RWPE1 (cell line): ENCODE measurements at places on chromosomes 5 and 9.

GRCh38 chr9:121646992-121647391 is 4.4 kb upstream of the DAB2IP start:
- no peak for DNase-seq

GRCh38 chr9:110952540-110952859 is 85.8 kb downstream of the LPAR1 start:
- no peak for DNase-seq

DNA sequence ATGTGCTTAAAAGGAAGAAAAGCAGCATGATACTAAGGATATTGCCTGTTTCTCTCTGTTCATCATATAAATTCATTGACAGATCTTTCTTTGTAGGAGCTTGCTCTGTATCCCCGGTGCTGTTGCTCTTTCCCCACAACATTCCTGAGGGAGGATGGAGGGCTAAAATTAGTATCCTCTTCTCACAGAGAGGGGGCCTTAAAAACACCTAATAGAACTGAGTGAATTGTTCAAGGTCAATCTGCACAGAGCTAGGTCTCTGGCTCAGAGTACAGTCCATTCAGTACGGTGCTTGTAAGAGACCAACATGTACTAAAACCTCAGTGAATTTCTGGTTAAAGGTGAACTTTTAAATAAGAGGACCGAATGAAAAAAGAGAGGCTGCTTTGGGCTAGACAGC is 88.7 kb downstream of the PALM2AKAP2 start:
- no peak for DNase-seq

DNA sequence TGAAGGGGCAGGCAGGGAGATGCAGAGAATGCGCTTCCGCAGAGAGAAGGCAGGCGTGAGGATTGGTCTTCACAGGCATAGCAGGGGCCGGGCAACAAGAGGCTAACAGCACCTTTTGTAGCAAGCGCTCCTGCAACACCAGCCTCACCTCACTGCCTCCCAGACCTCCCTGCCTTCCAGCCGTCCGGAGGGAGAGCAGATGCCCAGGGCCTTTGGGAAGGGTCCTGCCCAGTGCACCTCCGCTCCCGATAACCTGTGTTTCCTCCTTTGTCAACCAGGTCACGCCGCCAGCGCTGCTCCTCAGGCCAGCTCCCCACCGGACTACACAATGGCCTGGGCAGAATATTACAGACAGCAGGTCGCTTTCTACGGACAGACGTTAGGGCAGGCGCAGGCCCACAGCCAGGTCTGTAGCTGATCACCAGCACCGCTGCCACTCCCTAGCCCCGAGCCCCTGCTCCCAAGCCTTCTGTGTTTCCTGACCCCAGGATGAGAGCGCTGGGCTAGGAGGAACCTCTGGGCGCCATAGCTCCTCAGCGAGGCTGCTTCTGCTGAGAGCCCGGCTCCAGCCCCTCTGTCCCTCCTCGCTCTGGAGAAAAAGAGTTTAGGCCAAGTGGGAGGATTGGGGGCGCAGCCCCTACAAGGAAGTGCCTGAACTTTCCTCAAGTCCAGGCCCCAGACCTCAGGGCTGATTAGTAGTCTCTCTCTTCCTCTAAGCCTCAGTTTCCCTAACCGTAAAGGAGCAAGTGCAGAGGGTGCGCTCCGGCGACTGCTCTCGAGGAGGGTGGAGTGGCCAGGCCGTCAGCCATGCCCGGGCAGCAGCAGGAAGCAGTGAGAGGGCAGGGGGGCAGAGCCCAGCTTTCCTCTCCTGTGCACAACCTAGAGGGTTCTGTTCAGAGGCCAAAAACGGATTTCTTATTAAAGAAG is 28.4 kb upstream of the PRDM12 start:
- no peak for DNase-seq

- no peak for DNase-seq
Observed at GRCh38 chr5:74499256-74500050, 141.1 kb downstream of the ENC1 start.

- peak; percentile 29 for DNase-seq
Observed at GRCh38 chr5:172771439-172772111, 580 bp upstream of the DUSP1 start.

- no peak for DNase-seq
Observed at GRCh38 chr5:157563373-157563928, 12.1 kb downstream of the ADAM19 start.

- DNase-seq = no peak
Observed at GRCh38 chr9:89441655-89441970, 56.3 kb downstream of the SEMA4D start.

DNA sequence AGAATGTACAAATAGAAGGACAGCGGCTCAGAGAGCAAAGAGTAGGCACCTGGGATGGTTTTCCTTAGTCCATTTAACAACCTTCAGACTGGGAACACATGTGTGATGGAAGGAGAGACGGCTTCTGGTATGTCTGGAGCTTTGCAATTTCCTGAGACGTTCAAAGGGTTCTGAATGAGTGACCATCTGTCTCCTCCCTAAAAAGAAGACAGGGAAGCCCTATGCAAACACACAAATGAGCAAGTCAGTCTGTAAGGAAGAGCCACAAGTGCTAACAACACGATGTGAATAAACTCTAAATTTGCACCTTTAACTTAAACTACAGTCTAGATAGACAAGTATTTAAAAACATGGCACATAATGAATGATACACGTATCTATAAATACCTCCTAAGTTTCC is 391.0 kb downstream of the ICE1 start:
- no peak for DNase-seq

- DNase-seq = no peak
Observed at GRCh38 chr9:83304686-83305085, 233.5 kb downstream of the FRMD3 start.

- peak; percentile 96 for DNase-seq
Observed at GRCh38 chr5:134247428-134248224, 21.8 kb upstream of the PPP2CA start.

GRCh38 chr5:107704681-107705401 is 34.1 kb upstream of the EFNA5 start:
- DNase-seq = no peak

DNA sequence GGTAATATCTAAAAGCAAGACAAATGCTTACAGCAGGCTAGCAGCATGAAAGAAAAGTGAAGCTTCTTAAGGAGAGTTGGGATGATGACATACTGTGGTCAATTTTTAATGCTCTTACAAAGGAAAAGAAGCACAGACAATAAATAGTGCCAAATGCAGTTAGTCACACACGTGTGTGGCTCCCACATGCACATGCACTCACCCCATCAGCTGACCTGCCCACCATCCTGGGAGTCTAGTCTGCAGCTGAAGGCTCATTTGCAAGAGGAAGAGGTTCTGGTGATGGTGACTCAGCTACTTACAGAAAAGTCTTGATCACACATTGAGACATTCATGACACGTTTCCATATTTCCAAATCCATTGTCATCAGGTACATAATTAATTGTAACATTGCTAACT is 129.3 kb downstream of the MRPL36 start:
- no peak for DNase-seq

DNA sequence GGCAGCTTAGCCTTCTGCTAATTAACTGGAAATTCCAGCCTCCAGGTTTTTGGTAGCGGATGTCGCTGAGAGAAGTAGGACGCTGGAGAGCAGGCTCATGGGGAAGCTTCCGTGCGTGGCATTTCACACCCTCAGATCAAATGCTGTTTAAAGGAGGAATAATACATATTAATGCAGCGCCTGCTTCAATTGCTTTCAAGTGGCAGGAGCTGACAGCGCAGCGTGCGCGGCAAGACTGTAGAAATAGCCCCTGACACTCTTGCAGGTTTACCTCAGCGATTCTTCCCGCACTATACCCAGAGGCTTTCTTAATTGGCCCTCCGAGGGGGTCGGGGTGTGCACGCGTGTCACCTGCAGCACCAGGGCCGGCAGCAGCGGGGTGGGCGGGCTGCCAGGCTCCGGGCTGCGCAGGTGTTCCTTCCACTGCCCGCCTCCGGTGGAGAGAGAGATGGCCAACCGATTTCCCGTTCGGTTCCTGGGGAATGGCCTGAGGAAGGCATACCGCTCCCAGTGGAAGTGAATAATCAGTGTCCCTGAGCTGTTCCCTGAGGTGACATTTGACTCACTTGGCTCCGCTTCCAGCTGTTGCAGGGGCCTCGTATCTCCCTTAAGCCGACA is 427.9 kb downstream of the KCTD16 start:
- DNase-seq = no peak

DNA sequence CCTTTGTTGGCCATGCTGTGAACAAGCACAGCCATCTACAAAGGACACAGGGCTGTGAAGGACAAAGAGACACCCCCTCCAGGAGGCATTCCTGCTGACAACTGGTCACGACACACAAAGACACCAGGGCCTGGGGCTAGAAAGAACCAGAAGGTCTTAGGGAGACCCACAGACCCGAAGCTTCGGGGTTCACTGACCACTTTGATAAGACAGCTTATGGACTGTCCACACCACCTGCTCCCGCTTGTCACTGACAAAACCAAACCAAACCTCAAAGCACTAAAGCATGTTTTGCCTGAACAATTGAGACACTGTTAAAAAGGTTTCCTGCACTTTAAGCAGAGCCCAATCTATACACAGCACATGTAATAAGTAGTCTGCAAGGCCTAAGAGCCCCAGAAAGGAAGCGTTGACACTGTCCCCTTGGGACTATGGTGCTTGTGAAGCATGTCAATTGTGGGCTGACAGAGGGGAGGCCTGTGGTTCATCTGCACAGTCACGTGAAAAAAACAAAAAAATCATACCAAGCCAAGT is 185.0 kb downstream of the GAPVD1 start:
- no peak for DNase-seq

GRCh38 chr9:130473009-130473408 is 28.2 kb downstream of the ASS1 start:
- DNase-seq = no peak

DNA sequence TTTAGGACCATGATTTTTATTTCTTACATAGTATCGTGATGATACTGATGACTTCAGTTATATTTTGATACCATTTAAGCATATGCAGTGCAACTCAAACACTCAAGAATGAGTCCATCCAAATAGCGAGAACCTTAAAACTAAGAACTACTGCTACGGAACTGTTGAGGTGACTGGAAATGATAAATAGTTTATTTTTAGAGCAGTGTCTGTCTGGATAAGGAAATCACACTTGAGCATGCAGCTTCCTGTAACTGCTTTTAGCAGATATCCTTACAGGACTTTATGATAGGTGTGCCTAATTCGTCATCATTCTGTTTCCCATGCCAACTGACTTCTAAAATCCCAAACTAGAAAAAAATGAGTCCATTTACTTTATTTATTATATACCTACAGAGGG is 85.5 kb downstream of the ADGRV1 start:
- DNase-seq = no peak

DNA sequence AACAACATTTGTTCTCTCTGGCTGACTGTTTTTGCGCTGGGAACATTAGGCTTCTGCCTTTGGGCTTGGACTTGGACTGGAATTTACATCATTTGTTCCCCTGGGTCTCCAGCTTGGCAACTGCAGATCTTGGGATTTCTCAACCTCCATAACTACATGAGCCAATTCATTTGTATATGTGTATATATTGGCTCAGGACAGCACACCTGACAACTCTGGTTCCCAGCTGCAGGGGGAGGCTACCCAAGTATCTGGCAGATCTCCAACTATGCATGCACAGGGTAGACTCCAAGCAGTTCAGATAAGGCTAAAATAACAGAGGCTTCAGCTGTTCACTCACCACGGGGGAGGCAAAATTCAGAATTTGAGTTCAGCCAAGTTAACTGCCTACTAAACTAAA is 31.6 kb upstream of the F2RL1 start:
- DNase-seq = peak; percentile 53

GRCh38 chr5:131382407-131383395 is 118.8 kb downstream of the CDC42SE2 start:
- DNase-seq = peak; percentile 78

DNA sequence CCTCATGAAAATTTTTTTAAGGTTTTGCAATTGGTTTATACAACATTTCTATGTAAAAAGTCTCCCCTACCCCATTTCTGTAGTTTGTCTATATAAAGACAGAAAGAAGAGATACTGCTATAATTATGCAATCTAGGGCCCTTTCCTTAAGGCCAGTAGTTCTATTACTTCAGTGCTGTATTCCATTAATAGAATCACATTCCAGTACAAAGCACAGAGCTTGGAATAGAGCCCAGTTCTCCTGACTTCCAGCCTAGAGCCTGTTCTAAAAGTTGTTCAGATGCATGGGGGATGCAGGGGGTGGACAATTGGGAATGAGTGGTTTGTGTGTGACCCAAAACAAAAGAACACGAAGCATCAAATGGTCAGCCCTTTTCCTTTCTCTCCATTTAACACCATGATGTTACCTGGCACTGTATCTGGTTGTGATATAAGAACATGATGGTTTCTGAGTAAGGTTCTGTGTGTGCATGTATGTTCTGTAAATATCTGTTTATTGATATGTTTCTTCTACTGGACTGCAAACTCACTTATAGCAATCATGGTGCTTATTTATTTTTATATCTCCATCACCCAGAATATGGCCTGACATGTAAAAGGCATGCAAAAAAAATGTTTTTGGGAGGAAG is 8.2 kb upstream of the GRAMD2B start:
- DNase-seq = no peak

DNA sequence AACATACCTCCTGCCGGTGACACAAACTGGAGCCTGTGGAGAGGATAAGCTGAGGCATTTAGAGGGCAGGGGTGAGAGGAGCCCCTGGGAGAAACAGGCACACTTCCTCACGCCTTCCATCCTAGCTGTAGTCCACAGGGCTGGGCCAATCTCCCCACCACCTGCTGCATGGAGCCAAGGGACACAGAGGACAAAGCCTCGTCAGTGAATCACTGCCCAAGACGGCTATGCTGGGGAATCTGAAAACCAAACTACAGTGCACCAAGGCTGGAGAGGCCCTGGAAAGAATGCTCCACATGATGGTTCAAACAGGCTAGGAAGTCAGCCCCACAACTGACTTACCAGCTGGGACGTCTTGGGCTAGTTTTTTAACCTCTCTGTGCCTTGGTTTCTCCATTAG is 57.0 kb downstream of the SHB start:
- no peak for DNase-seq

DNA sequence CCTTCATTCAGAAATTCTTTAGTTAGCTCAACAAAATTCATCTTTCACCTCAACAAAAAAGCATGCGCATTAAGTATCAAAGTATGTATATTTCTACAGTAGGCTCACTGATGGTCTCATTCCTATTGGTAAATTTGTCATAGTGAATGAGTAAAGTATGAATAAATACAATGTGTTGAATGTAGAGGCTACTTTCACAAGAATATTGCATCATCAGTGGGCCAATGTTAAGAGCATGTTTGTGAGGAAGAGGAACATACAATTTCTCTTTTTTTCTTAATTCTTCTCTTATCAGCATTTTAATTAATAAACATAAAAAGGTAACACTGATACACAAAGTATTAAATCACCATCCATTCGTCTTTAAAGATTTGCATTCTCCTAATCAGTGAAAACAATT is 505.1 kb downstream of the CETN3 start:
- DNase-seq = no peak

- no peak for DNase-seq
Observed at GRCh38 chr9:72773570-72773969, 179.3 kb downstream of the ALDH1A1 start.

GRCh38 chr9:83013867-83014605 is 48.9 kb downstream of the RASEF start:
- DNase-seq = no peak

- DNase-seq = peak; percentile 100
Observed at GRCh38 chr9:129258124-129258822, 80.2 kb upstream of the IER5L start.

- peak; percentile 97 for DNase-seq
Observed at GRCh38 chr5:139745800-139746690, 49.6 kb upstream of the PSD2 start.
